ENCODE measurements at places on chromosomes 1 and 21.

GRCh38 chr1:156233426-156234127 is 8.4 kb upstream of the BGLAP start:
- DNase-seq: no peak

GRCh38 chr21:26795866-26796329 is 49.3 kb downstream of the ADAMTS1 start:
- no peak for DNase-seq

DNA sequence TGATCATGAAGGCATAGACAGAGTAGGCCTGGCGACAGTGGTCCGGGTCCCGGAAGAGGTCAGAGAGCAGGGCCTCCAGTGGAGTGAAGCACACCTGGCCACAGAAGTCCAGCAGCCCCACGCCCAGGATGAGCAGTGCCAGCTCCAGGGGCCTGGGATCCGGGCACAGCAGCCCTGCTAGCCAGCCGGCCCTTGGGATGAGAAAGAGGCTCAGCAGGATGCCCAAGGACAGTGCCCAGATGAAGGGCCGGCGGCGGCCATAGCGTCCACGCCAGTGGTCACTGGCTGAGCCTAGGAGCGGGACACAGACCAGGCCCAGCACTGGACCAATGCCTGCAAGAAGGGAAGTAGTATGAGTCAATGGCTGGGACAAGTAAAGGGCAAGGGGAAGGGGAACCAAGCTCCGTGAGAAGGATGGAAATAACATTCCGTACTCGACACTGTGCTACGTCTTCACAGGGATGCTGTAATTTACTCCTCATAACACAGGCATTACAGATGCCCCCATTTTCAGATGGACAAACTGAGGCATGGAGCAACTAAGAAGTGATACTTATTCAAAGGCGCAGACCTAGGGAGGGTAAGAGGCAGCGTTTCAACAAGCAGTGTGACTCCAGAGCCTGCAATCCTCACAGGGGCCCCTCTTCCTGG is 16.9 kb downstream of the SLC45A3 start:
- no peak for DNase-seq

DNA sequence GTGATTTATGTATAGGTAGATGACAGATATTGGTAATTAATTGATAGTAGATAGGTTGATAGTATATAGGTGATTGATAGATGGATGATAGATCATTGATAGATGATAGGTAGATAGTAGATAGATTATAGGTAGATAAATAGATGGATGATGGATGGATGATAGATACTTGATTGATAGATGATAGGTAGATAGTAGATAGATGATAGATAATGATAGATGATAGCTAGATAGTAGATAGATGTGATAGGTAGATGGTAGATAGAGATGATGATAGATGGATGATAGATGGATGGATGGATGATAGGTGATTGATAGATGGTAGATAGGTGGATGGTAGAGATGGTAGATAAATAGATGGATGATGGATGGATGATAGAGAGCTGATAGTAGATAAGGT is 62.0 kb upstream of the SAMD11 start:
- DNase-seq: no peak

DNA sequence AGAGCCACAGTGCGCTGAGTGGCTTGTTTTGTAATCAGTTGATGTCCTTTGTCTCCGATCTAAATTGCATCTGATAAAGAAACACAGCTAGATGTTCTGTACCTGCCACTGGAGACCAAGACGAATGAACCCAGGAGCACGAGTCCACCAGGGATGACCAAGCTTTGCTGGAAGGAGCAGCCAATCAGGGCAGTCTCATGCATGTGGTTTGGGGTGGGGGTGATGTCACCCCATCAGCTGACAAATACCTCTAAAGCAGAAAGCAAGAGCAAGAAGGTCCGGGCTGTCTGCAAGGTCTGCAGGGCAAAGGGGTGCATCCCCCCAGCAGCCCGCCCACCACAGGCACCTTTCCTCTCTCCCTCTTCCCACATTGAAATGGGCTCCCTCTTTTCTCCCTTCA is 653.8 kb downstream of the AJAP1 start:
- no peak for DNase-seq

DNA sequence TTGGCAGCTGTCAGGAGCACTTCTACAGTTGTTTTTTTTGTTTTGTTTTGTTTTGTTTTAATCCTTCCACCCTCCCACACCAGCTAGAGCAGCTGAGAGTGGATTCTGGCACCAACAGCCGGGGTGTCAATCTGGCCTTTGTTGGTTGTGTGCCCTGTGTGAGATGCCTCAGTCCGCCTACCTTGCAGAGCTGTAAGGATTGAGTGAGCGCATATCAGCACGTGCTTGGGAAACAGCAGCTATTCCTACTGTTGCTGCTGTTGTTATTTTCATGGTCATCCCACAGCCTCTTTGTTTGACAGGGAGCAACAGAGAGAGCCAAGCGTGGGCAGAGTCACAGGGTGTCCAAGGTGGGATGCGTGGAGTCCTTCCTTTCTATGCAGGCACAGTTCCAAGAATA is 50.4 kb downstream of the PGBD5 start:
- no peak for DNase-seq

GRCh38 chr1:95216292-95216990 is 17.6 kb upstream of the RWDD3 start:
- DNase-seq: peak; percentile 20

GRCh38 chr1:155777582-155777981 is 79.4 kb downstream of the GON4L start:
- no peak for DNase-seq

- DNase-seq: no peak
These were observed 1.2 kb downstream of the KHDRBS1 start for GRCh38 chr1:32014948-32015273.

DNA sequence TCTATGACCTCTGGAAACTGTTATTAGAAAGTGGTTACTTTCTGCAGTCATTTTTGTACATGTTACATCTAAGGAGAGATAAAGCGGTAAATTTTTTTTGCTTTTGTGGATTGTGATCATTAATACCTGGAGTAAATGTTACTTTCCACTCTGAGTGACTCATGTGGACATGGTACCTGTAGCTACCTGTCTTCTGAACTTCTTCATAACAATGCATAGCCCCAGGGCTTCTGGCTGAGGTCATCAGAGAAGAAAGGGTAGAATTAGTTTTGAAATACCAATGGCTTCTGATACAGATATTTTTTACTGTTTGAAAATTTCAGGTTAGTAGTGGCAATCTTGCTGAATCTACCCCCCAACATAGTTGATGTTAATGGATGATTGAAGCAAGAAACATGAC is 489.3 kb downstream of the RWDD3 start:
- no peak for DNase-seq

GRCh38 chr1:121471523-121471922 is 286.7 kb downstream of the SRGAP2C start:
- DNase-seq: no peak

GRCh38 chr1:222299524-222299923 is 248.4 kb downstream of the HHIPL2 start:
- no peak for DNase-seq

GRCh38 chr1:5554784-5555183 is 437.4 kb downstream of the NPHP4 start:
- DNase-seq: no peak

- DNase-seq: no peak
These were observed 22.2 kb downstream of the NIPAL3 start for GRCh38 chr1:24437631-24438396.

DNA sequence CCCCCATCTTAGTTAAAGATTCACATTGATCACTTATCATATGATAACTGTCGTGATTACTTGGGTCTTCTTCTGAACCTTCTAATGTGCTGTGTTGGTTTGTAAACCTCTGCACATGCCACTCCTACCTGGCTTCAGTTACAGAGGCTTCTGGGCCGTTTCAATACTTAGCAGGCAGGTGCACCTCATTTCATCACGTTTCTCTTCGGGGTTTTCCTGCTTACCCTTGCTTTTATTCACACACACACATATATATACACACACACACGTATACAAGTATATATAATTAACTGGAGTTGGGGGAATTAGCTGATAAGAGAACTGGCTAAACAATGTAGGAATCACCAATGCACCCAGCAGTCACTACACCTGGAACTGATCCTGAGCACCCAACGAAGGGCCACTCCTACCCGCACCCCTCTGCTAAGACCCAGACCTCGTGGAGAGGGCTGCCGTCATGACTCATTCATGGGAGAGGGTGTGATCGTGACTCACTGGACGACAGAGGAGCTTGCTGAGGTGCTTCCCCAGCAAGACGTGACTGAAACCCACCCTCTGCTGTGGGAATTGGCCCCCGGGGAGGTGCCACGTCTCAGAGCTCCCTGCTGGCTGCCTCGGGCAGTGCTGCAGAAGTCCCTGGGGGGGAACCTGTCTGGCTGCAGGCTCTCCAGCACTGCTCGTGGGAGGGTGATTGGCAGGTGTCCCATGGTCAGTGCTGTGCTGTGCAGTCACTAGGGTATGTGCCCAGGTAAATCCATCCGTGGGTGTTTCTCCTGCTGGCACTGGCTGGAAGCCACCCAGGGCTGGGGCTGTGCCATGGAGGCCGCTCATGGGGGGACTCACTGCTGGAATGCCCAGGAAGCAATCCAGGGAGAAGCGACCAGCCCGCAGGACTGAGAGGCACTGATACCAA is 166.6 kb downstream of the DYRK1A start:
- DNase-seq: no peak

DNA sequence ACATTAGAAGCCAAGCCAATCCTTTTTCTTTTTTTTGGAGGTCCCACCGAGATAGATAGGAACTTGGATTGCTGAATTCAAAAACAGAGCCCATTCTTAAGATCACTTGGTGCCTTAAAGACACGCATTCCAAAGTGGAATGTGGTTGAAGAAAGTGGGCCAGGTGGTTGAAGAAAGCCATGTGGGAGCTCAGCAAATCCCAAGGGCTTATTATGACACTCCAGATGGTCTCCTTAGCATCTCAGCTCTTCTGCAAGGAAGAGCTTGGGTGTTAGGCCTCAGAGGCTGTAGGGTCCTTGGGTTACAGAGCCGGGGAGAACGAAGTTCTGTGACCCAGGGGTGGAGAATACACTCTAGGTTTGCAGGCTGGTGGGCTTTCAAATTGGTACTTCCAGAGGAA is 13.5 kb downstream of the TOR3A start:
- no peak for DNase-seq
